Nephron progenitor cell (in vitro differentiated cells): ENCODE measurements at places on chromosomes 11 and 22.

DNA sequence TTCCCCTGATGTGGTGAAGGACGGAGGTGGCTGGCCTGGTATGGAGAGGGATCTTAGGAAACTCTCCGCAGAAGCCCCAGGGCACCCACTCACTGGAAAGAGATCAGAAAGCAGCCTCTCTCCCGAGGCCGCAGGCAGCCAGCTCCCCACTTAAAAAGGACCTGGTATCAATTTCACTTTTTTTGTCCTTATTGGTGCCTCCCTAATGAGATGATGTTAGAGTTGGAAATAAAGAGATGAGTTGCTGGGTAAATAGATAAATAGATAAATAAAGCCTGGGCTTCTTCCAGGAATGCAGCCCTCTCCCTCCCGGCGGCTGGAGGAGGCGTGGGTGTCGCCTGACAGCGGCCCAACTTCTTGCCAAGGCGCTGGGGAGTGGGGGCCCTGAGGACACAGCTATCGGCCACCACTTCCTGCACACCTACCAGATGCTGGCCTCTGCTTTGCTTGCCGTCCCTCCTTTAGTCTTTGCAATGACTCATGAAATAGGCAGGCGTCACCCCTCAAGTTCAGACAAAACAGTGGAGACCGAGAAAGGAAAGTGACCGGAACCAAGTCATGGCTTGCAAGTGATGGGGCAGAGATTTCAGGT lies 42.9 kb downstream of the LINC01488 start:
- H3K4me1 ChIP-seq: peaks cover 18% of the 10 kb centered on the region
- H3K4me3 ChIP-seq: no peak overlapping the region
- H3K36me3 ChIP-seq: no peaks in the 10 kb centered on the region
- DNase-seq: peak; percentile 33
- no peak overlapping the region for H3K27ac ChIP-seq
- peaks cover 18% of the 10 kb centered on the region for H3K27me3 ChIP-seq

- no peak overlapping the region for H3K4me3 ChIP-seq
- peaks cover 33% of the 10 kb centered on the region for H3K4me1 ChIP-seq
- no peaks in the 10 kb centered on the region for H3K36me3 ChIP-seq
- no peak overlapping the region for H3K27ac ChIP-seq
- no peaks in the 10 kb centered on the region for H3K27me3 ChIP-seq
Measured at GRCh38 chr11:93487032-93487483, 56.1 kb downstream of the SMCO4 start.

DNA sequence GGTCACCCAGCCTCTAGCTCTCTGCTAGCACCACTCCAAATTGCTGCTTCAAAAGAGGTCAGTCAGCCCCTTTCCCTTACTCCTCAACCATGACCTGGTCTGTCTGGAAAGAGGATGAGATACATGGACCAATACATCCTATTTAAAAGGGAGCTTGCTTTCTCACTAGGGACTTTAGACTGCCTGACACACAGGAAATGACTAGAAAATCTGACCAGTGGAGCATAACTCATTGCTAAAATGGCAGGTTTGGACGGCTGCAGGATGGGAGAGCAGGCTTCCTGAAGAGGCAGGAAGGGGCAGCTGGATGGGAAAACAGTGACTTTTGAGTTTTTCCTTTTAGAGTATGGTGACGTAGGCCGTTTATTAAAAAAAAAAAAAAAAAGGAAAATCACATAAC lies 25.3 kb downstream of the STIM1 start:
- peaks cover 5% of the 10 kb centered on the region for H3K27me3 ChIP-seq
- H3K27ac ChIP-seq: peak overlapping the region; percentile 97
- H3K4me1 ChIP-seq: peaks cover 40% of the 10 kb centered on the region
- peak overlapping the region; percentile 35 for H3K4me3 ChIP-seq
- peaks cover 5% of the 10 kb centered on the region for H3K36me3 ChIP-seq

DNA sequence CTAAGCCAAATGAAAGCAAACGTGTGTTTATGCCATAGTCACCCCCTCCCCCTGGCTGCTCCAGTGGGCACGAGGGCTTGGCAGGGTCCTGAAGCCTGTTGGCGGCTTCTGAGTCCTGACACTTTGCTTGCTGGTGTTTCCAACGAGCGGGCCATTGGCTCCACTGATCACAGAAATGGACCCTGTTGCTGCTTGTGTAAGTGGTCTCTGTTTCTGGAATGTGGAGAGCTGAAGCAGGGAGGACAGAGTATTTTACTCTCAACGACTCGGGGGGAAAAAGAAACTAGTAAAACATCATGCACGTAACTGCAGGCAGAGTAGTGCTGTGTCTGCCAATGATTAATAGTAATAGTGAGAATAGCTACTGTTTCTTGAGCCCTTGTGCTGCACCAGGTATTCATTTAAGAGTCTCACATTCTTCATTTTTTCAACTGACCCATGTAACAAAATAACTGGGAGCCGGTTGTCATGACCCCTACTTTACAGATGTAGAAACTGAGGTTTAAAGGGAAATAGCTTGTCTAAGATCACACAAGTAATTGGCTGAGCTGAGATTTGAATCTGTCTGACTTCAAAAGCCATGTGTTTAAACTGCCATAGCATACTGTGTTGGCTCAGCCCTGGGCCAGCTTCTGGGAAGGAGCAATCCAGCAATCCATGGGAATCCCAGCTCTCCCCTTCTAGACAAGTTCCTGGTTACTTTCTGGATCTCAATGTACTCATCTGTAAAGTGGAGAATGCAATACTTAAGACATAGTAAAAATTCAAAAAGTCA lies 526.7 kb downstream of the INSC start:
- H3K36me3 ChIP-seq: no peaks in the 10 kb centered on the region
- no peak overlapping the region for H3K4me3 ChIP-seq
- DNase-seq: no peak

DNA sequence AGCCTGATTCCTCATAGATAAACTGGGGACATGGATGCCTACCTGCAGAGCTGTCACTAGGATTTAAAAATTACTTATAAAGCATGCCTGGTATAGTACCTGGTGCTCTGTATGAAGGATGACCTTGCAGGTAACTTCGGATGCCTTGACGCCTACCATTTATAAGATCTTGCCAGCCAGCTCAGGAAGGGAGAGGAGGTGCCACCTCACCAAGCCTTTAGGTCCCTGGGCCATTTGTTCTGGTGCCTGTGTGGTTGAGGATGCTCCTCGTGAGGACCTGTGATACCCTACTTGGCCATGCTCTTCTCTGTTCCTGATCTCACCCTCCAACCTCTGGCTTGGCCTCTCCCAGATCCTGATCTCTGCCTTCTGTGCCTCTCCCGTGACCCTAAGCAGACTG lies 85.2 kb downstream of the FDX1 start:
- DNase-seq: no peak
- H3K4me3 ChIP-seq: no peak overlapping the region
- no peak overlapping the region for H3K27ac ChIP-seq
